ENCODE measurements at places on chromosomes 5 and 9.

GRCh38 chr5:66795682-66796081, 199.5 kb downstream of the MAST4 start:
- no peak for DNase-seq

- DNase-seq = peak; percentile 52
Observed at GRCh38 chr5:165209101-165209727, 1703.8 kb downstream of the MAT2B start.

GRCh38 chr5:140408750-140409241, 7.2 kb downstream of the ANKHD1 start:
- no peak for DNase-seq

GRCh38 chr5:2697446-2698200, 53.9 kb downstream of the IRX2 start:
- DNase-seq = no peak

DNA sequence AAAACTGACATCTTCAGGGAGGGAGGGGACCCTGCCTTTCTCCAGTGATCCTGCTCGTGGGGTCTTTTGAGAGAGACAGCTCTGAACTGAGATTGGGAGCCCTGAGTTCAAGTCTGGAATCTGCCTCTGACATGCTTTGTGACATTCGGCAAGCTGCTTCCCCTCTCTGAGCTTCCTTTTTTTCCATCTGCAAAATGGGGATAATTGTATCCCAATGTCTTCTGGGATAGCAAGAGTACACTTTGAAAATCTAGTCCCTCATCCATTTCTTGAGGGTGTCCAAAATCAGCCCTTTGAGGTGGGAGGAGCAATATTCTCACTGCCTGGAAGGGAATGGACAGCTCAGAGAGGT, 186.3 kb downstream of the RGS3 start:
- no peak for DNase-seq

DNA sequence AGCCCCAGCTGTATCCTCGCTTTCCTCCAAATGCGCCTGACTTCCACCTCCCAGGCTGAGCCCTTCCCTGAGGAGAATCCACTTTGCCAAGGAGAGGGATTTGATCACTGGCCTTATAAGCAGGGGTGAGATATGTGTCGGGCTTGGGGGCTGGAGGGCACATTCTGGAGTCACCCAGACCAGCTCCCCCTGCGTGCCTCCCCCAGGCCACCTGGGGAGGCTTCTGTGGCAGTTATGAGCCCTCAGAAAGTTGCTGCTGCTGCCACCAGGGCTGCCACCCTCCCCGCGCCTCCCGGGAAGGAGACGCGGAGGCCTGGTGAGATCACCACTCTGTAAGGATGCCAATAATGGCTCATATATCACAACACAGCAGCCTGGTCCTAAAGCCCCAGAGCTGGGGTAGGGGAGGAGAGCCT, 211.5 kb downstream of the PAPPA start:
- DNase-seq = no peak

DNA sequence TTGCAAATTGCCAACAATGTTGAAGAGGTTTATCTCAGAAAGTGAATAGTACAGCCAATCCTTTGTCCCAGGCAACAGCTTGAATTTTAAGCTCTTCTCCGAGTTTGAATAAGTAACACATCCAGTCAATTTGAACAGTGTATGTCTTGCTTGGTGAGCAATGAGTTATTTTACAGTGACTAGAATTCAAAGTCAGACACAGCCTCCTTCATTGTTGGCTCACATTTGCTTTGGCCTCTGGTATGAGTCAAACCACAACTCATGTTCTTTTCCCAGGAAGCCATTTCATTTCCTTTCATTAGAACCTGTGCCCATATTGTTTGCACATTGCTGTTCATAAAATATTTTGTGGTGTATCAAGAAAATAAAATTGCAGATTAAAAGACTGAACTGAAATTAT, 622.0 kb upstream of the DAB2 start:
- DNase-seq = no peak

GRCh38 chr9:11893331-11893730, 799.9 kb upstream of the TYRP1 start:
- no peak for DNase-seq

GRCh38 chr9:127389381-127390247, 7.4 kb upstream of the SLC2A8 start:
- no peak for DNase-seq

Measured in inflammatory macrophage treated with lipopolysaccharide for 4 hours (primary cell).